ENCODE measurements at places on chromosomes 3 and 15.
A peak's percentile ranks its signal among the peaks of the same experiment; 100 is the strongest.

GRCh38 chr3:42053476-42053875 lies 37.7 kb upstream of the TRAK1 start:
- DNase-seq, result no peak

DNA sequence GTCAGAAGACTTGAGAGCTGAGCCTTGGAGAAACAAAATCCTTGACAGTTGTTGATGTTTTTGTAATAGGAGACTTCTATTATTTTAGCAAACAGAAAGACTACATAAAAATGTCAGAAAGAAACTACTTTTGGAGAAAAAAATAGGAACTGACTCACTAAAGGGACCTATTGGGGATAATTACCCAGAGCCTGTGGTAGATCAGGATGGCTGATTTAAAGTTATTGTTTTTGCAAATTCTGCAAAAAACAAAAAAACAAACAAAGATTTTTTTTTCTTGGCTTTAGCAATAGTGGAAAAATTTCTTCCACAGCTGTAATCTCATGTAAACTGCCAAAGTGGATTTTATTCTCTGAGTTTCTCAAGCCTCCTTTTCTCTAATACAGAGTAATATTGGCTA lies 101.5 kb upstream of the SATB1 start:
- DNase-seq, result no peak

DNA sequence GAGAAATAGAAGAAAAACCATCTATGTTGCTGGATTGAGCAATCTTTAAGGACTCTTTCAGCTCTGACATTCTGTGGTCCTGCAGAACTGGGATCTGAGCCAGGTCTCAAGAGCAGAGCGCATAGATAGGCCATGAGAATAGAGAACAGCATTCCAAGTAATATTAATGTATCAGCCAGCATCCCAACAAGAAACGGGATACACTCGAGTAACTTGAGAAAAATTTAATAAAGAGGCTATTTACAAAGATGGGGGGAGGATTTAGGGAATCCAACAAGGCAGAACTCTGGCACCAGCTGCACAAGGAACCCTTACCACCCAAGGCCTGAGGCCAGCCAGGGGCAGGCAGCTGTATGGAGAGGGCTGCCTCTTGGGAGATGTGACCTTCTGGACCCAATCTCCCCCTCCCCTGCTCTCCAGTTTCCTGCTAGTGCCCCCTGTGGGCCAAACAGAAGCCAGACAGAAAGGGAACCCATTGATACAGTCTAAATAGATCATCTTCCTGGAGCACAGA lies 8.2 kb downstream of the TMOD2 start:
- peak; percentile 98 for DNase-seq

DNA sequence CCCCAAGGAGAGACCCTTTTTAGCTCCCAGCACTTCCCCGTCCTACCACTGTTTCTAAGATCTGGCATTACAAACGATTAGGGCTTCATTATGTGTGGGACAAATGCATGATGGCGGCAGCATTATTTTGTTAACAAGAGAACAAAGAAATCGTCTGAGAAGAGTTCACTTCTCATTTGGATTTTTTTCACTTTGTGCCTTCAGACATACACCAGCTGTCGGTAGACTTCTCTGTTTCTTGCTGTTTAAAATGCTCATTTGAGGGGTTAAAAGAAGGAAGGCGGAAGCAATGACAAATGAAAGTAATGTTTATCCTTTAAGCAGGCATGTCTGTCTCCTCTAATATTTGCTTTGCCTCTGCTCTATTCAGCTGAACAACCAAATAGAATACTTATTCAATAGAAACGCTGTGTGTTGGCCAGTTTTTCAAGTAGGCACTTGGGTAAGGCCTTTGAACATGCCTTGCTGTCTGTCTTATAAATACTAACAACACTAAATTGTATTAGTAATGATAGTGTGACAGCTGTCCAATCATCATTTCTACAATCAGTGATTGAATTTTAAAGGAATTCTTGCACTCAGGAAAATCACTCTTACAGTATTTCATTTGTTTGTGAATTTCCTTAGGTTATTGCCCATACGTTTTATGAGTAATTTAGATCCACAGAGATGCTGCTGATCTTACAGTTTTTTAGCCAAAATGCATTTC lies 382.4 kb downstream of the IL5RA start:
- no peak for DNase-seq

- DNase-seq, result no peak
Observed at GRCh38 chr3:46393011-46393410, 13.9 kb downstream of the CCR5AS start.

- DNase-seq, result no peak
Observed at GRCh38 chr3:56711344-56711743, 28.3 kb upstream of the TASOR start.

DNA sequence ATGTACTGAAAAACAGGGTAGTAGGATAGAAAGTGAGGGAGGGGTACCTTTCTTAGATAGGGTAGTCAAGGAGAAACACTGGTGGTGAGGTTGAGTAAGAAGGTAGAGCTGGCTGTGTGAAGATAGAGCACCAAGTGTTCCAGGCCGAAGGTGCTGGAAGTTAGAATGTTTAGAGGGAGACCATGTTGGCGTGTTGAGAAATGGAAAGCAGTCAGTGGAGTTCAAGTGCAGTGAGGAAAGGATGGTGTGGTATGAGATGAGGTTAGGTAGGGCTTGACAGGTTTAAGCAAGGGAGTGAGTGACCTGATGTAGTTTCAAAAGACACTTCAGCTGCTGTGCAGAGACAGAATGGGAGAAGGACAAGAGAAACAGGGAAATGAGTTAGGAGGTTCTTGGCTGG lies 54.2 kb upstream of the CHST2 start:
- DNase-seq, result no peak

GRCh38 chr15:21262851-21263425 lies 177.4 kb downstream of the POTEB3 start:
- no peak for DNase-seq

- peak; percentile 38 for DNase-seq
Observed at GRCh38 chr15:50907601-50908208, 778 bp upstream of the AP4E1 start.

- DNase-seq, result peak; percentile 58
Observed at GRCh38 chr3:159637883-159638542, 350.6 kb upstream of the IL12A start.

DNA sequence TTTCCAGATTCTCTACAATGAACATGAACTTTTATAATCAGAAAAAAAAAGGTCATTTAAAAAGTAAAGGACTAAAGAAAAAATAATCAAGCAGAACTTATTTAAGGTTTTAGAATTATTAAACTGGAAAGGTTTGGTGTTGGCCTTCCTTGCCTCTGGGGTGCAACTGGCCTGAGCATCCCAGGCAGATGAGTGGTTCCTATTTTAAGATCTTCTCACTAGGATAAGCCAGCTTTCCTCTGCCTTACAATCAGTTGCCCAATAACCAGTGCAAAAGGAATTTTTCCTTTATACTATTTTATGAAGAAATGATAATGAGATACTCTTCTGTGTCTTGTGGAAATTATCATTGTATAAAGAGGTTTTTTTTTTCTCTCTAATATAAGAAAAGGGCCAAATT lies 56.6 kb downstream of the SEC22A start:
- DNase-seq, result peak; percentile 13

DNA sequence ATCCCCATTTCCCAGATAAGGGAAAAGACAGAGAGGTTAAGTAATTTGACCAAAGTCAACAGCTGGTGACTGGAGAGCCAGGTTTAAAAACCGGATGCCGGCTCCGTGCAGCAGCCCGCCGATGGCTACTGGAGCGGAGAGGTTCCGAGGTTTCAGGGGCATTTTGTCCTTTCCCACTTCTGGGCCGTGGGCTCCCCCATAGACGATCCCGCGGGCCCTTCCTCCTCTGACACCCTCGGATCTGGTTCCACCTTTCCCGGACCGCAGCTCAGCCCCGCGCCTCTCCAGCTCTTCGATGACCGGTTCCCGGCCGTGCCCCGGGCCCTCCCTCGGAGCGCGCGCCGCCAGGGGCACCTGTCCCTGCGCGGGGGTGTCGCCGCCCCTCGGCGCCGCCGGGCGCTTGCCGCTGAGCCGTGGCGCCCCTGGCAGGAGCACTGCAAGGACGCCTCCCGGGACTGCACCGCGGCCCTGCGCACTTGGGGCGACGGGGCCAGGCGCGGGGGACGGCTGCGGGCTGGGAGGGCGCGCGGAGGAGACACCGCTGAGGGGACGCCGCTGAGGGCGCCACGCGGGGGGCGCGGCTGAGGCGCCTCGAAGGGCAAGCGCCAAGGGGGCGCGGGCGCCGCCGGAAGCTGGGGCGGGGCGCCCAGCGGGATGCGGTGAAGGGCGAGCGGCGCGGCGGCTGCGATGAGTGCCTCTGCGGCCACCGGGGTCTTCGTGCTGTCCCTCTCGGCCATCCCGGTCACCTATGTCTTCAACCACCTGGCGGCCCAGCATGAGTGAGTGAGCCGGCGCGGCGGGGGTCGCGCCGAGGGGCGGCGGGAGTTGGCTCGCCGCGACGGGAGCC lies at the start of gene TM6SF1:
Gene TM6SF1, plus strand, starts transcription at position 652 of the 847 bp plus-strand sequence. Its CDS starts 36 bp downstream, at position 688.
- no peak for DNase-seq

DNA sequence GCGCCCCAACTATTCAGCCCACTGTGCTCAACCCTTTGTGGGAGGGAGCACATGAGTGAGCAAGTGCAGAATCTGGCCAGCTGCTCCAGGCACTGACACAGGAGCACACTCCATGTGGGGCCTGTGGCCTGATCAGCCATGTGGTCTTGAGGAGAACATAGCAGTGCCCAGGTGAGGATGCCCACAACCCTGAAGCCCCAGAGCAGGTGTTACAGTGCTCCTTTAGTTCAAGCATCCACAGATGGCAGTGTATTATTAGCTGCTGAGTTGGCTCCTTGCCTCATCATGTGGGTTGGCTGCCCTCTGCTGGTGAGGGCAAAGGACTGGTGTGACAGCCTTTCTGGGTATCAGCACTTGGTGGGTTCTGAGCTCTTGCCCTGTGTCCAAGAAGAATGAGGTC lies 1588.2 kb downstream of the SI start:
- DNase-seq, result peak; percentile 6

DNA sequence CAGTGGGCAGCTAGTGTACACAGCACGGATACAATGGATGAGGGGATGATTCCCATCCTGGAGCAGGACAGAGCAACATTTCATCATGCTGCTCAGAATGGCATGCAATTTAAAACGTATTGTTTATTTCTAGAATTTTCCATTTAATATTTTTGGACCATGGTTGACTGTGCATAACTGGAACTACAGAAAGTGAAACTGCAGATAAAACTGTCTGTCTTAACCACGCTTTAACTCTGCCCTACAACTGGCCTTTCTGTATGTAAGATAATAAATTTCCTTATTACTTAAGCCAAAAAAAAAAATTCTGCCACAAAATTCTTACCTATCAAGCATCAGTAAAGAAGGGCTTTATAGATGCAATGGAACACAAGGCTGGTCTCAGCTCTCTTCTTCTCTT lies 33.4 kb downstream of the AP3S2 start:
- DNase-seq, result no peak

DNA sequence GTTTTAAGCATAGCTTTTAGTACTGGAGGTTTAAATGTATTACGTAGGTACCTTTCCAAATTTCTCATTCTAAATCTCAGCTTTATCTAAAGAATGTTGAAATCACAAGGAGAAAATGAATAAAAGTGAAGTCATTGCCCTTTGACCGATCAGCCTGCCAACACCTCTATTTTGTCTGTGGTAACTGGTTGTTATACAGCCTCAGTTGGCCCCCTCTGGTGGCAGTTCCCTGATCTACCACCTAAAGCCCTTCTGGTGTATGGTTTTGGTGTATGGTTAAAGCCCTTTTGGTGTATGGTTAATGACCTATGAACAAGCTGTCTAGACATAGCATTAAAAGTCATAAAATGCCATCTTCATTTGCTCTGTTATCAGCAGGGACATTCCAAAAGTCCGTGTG lies 378.2 kb upstream of the AZI2 start:
- peak; percentile 13 for DNase-seq

- DNase-seq, result no peak
Observed at GRCh38 chr15:90151989-90152645, 49.0 kb upstream of the SEMA4B start.

- peak; percentile 34 for DNase-seq
Observed at GRCh38 chr15:75168374-75168773, 33.3 kb upstream of the C15orf39 start.

DNA sequence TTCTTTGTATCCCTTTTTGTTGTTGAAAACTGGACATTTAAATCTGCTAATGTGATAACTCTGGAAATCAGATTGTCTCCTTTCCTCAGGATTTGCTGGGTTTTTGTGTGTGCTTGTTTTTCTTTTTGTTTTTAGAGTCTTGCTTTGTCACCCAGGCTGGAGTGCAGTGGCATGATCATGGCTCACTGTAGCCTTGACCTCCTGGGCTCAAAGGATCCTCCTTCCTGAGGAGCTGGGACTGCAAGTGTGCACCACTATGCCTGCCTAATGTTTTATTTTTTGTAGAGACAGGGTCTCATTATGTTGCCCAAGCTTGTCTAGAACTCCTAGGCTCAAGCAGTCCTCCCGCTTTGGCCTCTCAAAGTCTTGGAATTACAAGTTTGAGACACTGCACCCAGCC lies 44.6 kb upstream of the IL20RB start:
- no peak for DNase-seq

GRCh38 chr3:151798466-151798865 lies 15.4 kb upstream of the AADAC start:
- DNase-seq, result no peak

GRCh38 chr3:179949869-179950268 lies 86.9 kb downstream of the PEX5L start:
- DNase-seq, result no peak

- DNase-seq, result no peak
Observed at GRCh38 chr3:14177580-14178246, 688 bp downstream of the XPC start.

- no peak for DNase-seq
Observed at GRCh38 chr3:5675319-5675718, 487.8 kb downstream of the EDEM1 start.

- no peak for DNase-seq
Observed at GRCh38 chr15:90202929-90203328, 1.8 kb downstream of the SEMA4B start.

DNA sequence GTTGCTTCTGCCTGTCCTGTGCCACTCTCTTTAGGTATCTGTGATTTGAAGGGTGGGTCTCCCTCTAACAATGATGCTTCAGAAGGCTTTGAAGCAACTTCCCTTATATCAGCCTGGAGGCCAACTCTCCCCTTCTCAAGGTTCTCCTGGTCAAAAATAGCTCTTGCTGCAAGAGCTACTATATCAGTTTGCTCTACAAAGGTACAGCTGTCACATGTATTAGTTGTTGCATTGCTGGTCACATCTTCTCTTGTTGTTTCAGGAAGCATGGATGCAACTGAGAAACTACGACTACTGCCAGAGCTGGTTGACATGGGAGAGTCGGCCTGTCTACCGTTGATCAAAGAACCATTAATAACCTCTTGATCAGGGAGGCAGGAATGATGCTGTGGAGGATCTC lies 38.3 kb downstream of the USF3 start:
- no peak for DNase-seq
